AG20443 (cell line): ENCODE measurements at places on chromosomes 3 and 15.

- DNase-seq, result no peak
Measured at GRCh38 chr3:78140274-78140673, 1100.4 kb downstream of the ROBO2 start.

GRCh38 chr3:153026026-153026425, 136.0 kb upstream of the RAP2B start:
- peak; percentile 34 for DNase-seq

- DNase-seq, result no peak
Measured at GRCh38 chr3:29559741-29560465, 279.0 kb downstream of the RBMS3 start.

GRCh38 chr15:100995471-100996430, 76.6 kb downstream of the LRRK1 start:
- DNase-seq, result no peak

DNA sequence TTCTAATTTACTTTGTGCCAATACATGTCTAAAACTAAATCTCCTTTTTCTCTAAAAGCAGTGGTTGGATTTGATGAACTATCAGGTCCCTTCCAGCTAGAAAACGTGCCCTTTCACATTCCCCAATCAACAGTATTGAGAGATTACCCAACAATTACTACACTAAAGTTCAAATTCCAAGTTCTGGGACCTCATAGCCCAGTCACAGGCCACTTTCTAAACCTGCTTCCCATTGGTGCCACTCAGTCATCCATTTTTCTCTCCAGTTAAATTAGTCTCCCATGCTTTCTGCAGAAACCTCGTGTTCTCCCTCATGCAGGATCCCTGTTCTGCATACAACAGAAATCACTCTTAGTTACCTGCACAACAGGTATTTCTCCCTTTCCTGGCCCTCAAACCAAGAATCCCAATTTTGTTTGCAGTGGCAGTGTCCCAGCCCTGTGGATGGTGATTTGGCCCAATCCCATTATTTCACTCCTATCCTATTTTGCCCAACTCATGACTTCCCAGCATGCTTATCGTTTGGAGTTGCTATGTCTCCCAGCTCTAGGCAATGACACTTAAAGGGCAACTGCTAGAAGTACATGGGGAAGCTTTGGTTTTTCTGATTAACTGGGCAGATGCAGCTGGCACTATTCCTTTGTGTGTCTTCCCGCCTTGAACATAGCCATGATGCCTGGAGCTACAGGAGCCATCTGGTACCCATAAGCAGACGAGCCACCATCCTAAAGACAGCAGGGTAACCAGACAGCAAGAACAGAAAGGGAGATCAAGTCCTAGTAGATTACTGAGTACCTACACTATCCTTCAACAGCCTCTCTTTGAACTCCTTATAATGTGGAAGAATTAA, 224.2 kb downstream of the MINAR1 start:
- DNase-seq, result no peak

- DNase-seq, result no peak
Measured at GRCh38 chr3:187747506-187747905, 2.2 kb upstream of the BCL6 start.
